Lung (tissue), 17 donors: ENCODE measurements at places on chromosomes 1 and 21. TPM values are rescaled to one million over a fixed set of nuclear protein-coding genes. Genes with fewer than 3 reads are reported as not detected.
A peak's percentile ranks its signal among the peaks of the same experiment; 100 is the strongest.

GRCh38 chr21:16707274-16707673, 805.6 kb upstream of the CXADR start:
- DNase-seq: no peak

- DNase-seq: peak; percentile 63
Measured at GRCh38 chr1:54461731-54462596, 55.8 kb upstream of the SSBP3 start.

GRCh38 chr1:104852151-104852550, 1102.5 kb downstream of the AMY1C start:
- DNase-seq: no peak

- DNase-seq: peak; percentile 57
Measured at GRCh38 chr1:16082283-16083038, 9.0 kb upstream of the FAM131C start.

DNA sequence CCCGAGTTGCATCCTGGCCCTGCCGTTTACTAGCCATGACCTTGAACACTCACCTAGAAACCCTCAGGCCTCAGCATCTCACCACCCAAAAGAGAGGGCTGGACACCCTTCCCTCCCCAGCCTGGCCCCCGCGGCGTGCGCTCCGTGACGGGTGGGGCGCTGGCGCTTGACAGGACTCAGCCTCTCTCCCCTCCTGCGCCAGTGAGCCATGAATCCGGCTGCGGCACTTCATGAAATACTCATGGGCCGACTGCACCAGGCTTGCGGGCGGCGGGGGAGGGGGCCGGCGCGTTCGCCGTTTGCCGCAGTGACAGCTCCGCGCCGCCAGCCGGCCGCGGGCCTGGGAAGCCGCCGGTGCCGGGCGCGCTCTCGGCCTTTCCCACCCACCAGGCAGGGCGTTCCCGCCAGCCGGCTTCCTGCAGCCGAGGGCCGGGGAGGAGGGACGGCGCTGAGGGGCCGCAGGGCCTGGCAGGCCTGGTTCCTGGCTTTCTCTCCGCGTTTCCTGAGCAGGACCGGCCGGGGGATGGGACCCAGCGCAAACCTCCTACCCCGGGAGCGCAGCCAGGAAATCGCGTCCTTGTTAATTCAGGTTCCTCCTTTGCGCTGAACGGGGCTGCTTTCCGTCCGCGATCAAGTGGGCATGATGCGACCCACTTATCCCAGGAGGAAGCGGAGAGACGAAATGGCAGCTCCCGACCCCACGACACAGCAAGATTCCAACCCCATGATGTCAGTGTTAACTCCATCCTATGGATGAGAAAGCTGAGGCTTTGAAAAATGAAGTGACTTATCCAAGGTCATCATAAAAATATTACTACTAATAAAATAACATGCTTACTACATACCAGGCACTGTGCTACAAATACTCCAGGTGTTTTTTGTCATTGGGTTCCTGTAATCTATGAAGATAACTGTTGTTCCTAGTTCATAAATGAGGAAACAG, 9.1 kb upstream of the LUZP1 start:
- peak; percentile 92 for DNase-seq

- DNase-seq: no peak
Measured at GRCh38 chr1:20278692-20279130, 12.0 kb upstream of the VWA5B1 start.

- DNase-seq: no peak
Measured at GRCh38 chr1:229028987-229029878, 241.7 kb upstream of the RAB4A start.

Gene LORICRIN
- polyA plus RNA-seq: not detected

Gene UBE2U
- not detected for polyA plus RNA-seq
